ENCODE measurements at places on chromosomes 7 and 10. TPM values are rescaled to one million over a fixed set of nuclear protein-coding genes. Genes with fewer than 3 reads are reported as not detected.
A peak's percentile ranks its signal among the peaks of the same experiment; 100 is the strongest.

- H3K36me3 ChIP-seq: peaks cover 14% of the 10 kb centered on the region
- no peak overlapping the region for H3K27ac ChIP-seq
- peaks cover 4% of the 10 kb centered on the region for H3K27me3 ChIP-seq
- peaks cover 20% of the 10 kb centered on the region for H3K4me1 ChIP-seq
- no peak overlapping the region for H3K4me3 ChIP-seq
Observed at GRCh38 chr10:132611986-132612385, 74.4 kb downstream of the INPP5A start.

DNA sequence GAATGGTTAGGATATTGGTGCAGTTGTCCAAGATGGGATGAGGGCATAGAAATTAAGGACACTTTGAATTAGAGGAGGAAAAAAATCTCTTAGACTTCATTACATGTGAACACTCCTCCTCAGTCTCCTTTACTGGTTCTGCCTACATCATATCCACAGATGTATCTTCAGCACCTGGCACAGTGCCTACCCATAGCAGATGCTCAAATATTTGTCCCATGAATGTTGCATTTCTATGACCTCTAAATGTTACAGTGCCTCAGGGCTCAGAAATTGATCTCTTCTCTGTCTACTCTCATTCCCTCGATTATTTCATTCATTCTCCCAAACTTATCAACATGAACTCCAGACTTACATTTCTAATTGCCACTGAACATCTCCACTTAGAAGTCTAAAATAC is 17.1 kb downstream of the CNNM1 start:
- no peak overlapping the region for H3K27ac ChIP-seq
- H3K4me1 ChIP-seq: no peaks in the 10 kb centered on the region
- no peak overlapping the region for H3K4me3 ChIP-seq
- peaks cover 5% of the 10 kb centered on the region for H3K27me3 ChIP-seq

DNA sequence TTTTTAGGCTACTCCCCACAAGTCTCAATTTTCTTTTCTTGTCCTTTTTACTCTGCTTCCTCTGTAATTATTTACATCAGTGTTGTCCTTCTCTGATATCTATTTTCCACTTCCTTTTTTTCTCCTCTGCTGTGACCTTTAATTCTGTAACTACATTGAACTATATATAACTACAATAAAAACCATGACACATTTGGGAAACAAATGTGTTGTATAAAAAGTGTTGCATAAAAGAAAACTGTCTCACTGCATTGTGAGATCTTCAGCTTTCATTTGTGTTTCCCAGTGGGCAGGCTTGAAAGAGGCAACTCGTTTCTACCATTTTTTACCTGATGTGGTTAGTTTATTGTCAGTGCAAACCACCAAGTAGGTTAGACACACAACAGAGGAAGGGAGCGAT is 483.9 kb upstream of the NRP1 start:
- H3K36me3 ChIP-seq: no peaks in the 10 kb centered on the region
- no peak overlapping the region for H3K4me3 ChIP-seq
- H3K27me3 ChIP-seq: peaks cover 1% of the 10 kb centered on the region
- H3K27ac ChIP-seq: no peak overlapping the region
- no peak for DNase-seq
- H3K4me1 ChIP-seq: no peaks in the 10 kb centered on the region

GRCh38 chr7:48083114-48083830 is 5.8 kb upstream of the UPP1 start:
- H3K4me3 ChIP-seq: peak overlapping the region; percentile 28
- H3K27me3 ChIP-seq: peaks cover 2% of the 10 kb centered on the region
- H3K36me3 ChIP-seq: peaks cover 3% of the 10 kb centered on the region
- no peak for DNase-seq

DNA sequence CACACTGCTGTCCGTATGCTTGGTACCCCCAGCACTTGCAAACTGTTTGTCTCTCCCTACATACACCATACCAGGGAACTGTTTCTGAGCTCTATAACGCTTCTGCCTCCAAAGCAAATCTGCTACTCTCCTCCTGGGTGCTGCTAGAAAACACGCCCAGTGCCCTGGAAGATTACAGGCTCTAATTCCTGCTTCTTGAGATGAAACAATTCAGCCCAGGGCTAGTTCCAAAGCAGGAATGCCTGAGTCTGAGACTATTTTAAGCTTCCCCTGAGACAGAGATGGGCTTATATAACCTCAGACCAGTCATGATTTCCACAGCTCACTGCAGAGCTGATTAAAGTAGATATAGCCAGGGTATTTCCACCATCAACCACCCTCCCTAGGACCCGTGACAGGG is 327.1 kb downstream of the GPR158 start:
- H3K27me3 ChIP-seq: no peaks in the 10 kb centered on the region
- H3K27ac ChIP-seq: no peak overlapping the region
- H3K4me1 ChIP-seq: no peaks in the 10 kb centered on the region
- H3K36me3 ChIP-seq: no peaks in the 10 kb centered on the region
- no peak for DNase-seq

GRCh38 chr7:141333459-141333858 is 217.8 kb upstream of the AGK start:
- H3K4me3 ChIP-seq: no peak overlapping the region
- no peaks in the 10 kb centered on the region for H3K27me3 ChIP-seq
- no peaks in the 10 kb centered on the region for H3K4me1 ChIP-seq
- no peaks in the 10 kb centered on the region for H3K36me3 ChIP-seq
- H3K27ac ChIP-seq: no peak overlapping the region

DNA sequence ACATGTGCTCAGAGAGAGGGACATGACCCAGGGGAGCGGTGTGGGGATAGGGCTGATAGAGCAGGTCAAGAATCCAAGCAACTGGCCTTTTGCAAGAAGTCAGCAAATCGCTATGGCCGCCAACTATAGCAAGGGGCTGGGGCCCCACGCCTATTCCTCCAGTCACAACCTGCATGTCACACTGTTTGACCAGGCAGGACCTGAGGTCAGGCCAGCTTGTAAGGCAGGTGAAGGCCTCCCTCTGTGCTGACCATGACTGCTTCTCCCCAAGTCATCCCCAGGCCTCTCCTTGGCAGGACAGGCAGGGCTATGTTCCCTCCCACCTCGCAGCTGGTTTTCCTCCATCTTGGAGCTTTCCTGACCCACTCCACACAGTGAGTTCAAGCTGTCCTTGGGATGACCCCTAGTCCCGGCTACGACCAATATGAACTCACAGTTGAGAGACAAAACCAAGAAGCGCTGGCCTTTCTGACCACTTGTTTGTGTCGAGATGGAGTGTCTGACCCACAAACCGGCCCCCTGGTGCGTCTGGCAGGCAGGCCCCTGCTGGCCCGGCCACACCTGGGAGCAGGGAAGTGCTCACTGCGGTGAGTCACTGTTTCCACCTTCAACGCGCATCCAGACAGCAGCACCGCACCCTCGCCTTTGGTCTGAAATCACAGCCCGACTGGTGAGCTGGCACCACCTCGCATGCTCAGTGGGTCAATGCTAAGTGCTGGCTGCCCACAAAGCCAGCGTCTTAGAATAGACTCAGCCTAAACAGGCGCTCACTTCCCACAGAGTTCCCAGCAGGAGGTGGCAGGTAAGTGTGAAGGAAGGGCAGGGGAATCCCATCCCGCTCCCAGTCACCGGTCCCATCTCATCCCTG is 81.4 kb downstream of the VWA2 start:
- H3K4me1 ChIP-seq: no peaks in the 10 kb centered on the region
- no peaks in the 10 kb centered on the region for H3K36me3 ChIP-seq
- peaks cover 6% of the 10 kb centered on the region for H3K27me3 ChIP-seq
- H3K4me3 ChIP-seq: no peak overlapping the region
- H3K27ac ChIP-seq: no peak overlapping the region

DNA sequence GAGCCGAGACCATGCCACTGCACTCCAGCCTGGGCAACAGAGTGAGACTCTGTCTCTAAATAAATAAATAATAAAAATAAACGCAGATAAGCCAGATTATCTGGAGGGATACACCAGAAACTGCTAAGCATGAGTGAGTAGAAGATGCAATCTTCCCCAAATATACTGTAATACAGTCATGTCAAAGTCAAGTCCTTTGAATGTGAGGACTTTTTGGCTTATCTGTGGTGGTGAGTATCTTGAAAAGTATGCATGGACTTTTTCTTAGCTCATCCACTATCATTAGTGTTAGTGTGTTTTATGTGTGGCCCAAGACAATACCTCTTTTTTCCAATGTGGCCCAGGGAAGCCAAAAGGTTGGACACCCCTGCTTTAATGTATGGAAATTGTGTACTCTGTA is 44.7 kb upstream of the PITRM1 start:
- H3K4me3 ChIP-seq: no peak overlapping the region
- no peak for DNase-seq
- peaks cover 14% of the 10 kb centered on the region for H3K27me3 ChIP-seq
- H3K36me3 ChIP-seq: no peaks in the 10 kb centered on the region
- H3K27ac ChIP-seq: no peak overlapping the region

GRCh38 chr10:132897516-132898381 is 44.6 kb downstream of the CFAP46 start:
- no peak for DNase-seq
- H3K4me3 ChIP-seq: no peak overlapping the region
- H3K36me3 ChIP-seq: no peaks in the 10 kb centered on the region
- H3K27ac ChIP-seq: no peak overlapping the region
- no peaks in the 10 kb centered on the region for H3K4me1 ChIP-seq

DNA sequence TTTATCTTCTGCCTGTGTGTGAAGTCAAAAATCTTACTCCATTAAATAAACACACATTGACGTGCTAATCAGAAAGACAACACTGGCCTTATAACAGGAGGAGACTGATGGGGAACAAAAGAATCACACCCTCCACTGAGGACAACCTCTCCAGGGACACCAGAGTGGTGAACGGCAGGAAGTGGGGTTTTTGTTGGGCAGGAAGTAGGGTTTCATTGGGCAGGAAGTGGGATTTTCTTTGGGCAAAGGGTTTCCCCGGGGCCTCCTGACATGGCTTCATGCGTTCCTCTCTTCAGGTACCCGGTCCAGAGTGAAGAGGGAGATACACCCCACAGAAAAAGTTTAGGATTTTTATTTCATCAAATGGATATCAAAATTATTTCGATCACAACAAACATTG is 30.6 kb downstream of the ADARB2 start:
- no peak for DNase-seq
- H3K36me3 ChIP-seq: no peaks in the 10 kb centered on the region
- H3K27me3 ChIP-seq: peaks cover 12% of the 10 kb centered on the region
- H3K4me3 ChIP-seq: no peak overlapping the region
- peak overlapping the region; percentile 79 for H3K27ac ChIP-seq
- no peaks in the 10 kb centered on the region for H3K4me1 ChIP-seq

GRCh38 chr10:115125505-115125904 is 32.3 kb downstream of the ATRNL1 start:
- H3K4me1 ChIP-seq: no peaks in the 10 kb centered on the region
- no peaks in the 10 kb centered on the region for H3K27me3 ChIP-seq
- no peak overlapping the region for H3K27ac ChIP-seq
- H3K4me3 ChIP-seq: no peak overlapping the region

- H3K27me3 ChIP-seq: no peaks in the 10 kb centered on the region
- no peak overlapping the region for H3K4me3 ChIP-seq
- H3K36me3 ChIP-seq: no peaks in the 10 kb centered on the region
- H3K27ac ChIP-seq: no peak overlapping the region
Observed at GRCh38 chr10:37704566-37704965, 152.8 kb downstream of the ZNF248 start.

GRCh38 chr7:155062411-155062810 is 7.7 kb upstream of the HTR5A start:
- no peak overlapping the region for H3K4me3 ChIP-seq
- DNase-seq: no peak
- no peak overlapping the region for H3K27ac ChIP-seq

DNA sequence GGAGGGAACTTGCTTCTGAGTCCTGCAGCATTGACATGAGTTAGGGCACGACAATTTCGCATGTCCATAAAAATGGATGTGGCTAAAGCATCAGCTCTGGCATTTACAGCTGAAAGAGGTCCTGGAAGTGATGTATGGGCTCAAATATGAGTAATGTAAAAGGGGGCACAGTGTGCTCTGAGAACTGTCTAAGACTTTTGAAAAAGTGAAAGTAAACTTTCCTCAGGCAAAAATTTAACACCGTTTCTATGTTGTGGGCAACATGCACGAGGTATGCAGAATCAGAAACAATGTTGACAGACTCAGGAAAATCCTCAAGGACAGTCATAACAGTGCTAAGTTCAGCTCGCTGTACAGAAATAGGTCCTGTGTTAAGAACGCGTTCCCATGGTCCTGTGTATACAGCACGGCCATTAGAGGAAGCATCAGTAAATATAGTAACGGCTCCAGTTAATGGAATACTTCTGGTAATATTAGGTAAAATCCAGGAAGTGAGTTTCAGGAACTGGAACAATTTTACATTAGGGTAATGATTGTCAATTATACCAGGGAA is 37.9 kb upstream of the AKR1C2 start:
- no peak overlapping the region for H3K27ac ChIP-seq
- H3K36me3 ChIP-seq: no peaks in the 10 kb centered on the region
- no peaks in the 10 kb centered on the region for H3K27me3 ChIP-seq
- H3K4me1 ChIP-seq: no peaks in the 10 kb centered on the region
- H3K4me3 ChIP-seq: no peak overlapping the region

DNA sequence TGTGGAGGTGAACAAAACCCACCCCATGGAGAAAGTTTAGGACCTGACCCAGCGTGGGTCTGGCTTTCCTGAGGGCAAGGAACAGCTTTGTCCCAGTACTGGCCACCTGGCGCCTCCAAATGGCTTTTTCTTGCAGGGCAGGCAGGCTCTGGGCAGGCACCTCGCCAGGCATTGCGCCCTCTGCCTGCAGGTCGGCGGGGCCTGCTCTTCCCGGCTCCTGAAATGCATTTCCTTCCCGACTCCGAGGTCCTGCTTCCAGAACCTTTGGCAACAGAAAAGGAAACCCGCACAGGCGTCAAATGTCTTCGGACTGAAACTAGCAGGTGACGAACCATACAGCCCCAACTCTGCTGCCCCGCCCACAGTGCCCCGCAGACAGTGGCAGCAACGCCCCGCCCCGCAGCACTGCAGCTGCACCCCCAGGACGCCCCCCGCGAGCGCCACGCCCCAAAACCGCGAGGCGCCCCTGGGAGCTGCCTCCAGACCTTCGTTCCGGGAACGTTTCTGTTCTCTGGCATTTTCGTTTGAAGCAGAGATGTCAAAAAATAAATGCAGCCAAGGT is 65.5 kb downstream of the C10orf143 start:
- no peaks in the 10 kb centered on the region for H3K36me3 ChIP-seq
- DNase-seq: no peak
- H3K27ac ChIP-seq: no peak overlapping the region
- no peak overlapping the region for H3K4me3 ChIP-seq
- H3K27me3 ChIP-seq: no peaks in the 10 kb centered on the region
- H3K4me1 ChIP-seq: no peaks in the 10 kb centered on the region

DNA sequence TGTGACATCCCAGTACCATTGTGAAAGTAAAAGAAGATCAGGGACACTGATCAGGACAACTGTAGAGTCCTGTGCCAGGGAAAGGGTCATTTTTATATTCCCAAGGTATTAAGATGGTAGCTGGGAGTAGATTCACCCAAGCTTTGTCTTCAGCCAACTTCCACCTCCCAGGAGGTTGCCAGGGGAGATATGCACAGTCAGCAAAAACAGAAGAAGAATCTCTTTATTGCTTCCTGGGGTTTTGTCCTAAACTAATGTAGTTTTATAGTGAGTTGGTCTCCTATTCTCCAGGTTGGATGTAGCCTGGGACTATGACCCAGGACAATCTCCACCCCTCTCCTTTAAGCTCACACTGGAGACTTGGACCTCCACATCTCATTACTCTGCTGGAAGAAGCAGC is 139.2 kb downstream of the RAMP3 start:
- H3K27me3 ChIP-seq: peaks cover 9% of the 10 kb centered on the region
- H3K4me1 ChIP-seq: no peaks in the 10 kb centered on the region
- no peak overlapping the region for H3K27ac ChIP-seq
- H3K4me3 ChIP-seq: no peak overlapping the region

The ANKRD61 gene
- 0.56 TPM for total RNA-seq

The ADARB2 gene
- total RNA-seq: 0.05 TPM

The CALCR gene
- total RNA-seq: not detected

The TRIM8 gene
- 111 TPM for total RNA-seq

The CPXM2 gene
- total RNA-seq: not detected

The SPDYE18 gene
- total RNA-seq: 0.44 TPM

The BET1 gene
- total RNA-seq: 21.6 TPM

The EN2 gene
- not detected for total RNA-seq

The IFIT3 gene
- 0.83 TPM for total RNA-seq

The CALY gene
- not detected for total RNA-seq

The TMEM229A gene
- not detected for total RNA-seq

The TDRD1 gene
- total RNA-seq: 0.13 TPM
